ENCODE measurements at places on chromosomes 2 and 18.

GRCh38 chr2:230774348-230774951, 61.8 kb downstream of the CAB39 start:
- DNase-seq = no peak

DNA sequence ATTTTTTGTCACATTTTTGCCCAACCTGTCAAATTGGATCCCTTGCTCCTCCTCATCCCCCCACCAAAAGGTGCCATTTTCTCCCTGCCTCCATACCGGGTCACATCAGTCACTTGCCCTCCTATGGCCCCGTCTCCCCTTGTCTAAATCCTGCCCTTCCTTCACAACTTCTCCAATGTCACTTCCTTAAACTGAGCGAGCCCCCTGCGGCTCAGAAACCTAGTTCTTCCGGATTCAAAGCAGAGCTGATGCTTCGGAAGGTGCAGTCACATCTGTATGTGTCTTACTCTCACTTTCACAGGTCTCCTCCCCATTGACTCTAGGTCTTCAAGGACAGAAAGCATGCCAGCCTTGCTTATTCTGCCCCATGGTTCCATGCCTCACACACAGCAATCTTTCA, 22.1 kb downstream of the TNP1 start:
- DNase-seq = no peak

GRCh38 chr2:224360801-224361251, 41.1 kb downstream of the FAM124B start:
- no peak for DNase-seq

DNA sequence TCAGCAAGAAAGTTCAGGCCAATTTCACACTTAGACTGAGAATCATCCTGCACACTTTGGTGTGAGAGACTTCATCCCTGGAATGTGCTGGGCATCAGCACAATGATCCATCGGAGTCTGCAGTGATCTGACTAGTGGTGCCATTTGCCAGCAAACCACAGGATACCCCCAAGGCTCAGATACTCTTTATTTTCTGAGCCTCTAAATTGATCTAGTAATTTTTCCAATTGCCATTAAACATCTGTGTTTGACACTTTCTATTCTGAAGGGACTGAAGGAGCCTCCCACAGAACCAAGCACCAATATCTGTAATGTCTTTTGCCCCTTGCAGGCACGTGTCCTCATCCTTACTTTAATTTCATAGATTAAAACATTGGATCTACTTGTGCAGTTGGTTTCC, 485.3 kb upstream of the SMIM21 start:
- DNase-seq = no peak

GRCh38 chr2:17229414-17229813, 288.8 kb downstream of the RAD51AP2 start:
- DNase-seq = no peak

DNA sequence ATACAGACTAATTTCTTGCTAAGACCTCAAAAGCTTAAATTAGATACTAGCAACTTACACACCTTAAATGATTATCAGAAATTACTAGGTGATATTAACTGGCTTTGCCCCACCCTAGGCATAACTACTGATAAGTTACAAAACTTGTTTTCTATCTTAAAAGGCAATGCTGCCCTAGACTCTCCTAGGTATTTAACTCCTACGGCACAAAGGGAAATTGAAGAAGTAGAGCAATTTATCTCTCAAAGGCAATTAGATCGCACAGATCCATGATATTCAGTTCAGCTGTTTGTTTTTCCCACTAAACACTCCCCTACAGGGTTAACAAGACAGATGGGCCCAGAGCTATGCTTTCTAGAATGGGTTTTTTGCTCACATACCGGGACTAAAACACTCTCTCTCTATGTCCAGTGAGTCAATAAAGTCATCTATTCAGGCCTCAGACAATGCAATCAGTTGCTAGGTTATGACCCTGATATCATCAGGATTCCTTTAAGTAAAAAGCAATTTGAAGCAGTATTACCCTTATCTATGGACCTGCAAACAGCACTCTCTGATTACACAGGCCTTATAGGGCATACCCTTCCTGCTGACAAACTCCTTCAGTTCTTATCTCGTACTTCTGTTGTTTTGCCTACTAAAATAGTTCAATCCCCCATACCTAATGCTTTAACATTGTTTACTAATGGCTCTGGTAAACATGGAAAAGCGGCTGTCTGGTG, 14.3 kb downstream of the MAP3K2 start:
- no peak for DNase-seq

DNA sequence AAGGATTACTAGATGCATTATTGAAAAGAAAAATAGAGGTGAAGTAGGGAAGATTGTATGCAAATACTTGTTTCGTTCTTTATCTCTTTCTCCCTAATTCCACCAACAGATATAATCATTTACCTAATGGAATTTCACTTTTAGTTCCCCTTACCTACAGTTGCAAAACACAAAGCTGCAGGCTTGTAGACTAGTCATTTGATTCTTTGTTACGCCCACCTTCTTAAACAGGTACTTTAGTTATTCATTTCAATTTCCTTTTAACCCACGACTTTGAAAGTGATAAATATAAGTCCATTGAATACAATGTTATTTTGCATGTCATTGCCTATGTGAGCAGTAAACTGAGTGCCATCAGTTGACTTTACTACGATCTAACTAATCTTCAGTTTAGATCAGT, 3.9 kb upstream of the HRH4 start:
- no peak for DNase-seq

DNA sequence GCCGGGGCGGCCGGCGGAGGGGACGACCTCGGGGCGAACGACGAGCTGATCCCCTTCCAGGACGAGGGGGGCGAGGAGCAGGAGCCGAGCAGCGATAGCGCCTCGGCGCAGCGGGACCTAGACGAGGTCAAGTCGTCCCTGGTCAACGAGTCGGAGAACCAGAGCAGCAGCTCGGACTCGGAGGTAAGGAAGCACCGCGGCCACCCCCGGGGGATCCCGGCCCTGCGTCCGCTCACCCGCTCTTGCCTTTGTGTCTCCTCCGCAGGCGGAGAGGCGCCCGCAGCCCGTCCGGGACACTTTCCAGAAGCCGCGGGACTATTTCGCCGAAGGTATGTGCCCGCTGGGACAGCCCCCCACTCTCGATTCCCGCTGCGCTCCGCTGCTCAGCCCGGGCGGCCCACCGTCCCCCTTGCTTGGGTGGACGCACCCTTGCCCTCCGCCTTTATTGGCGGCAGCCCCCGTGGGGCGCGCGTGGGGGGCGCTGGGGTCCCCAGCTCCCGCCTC, 611 bp downstream of the TCF7L1 start:
- peak; percentile 72 for DNase-seq

DNA sequence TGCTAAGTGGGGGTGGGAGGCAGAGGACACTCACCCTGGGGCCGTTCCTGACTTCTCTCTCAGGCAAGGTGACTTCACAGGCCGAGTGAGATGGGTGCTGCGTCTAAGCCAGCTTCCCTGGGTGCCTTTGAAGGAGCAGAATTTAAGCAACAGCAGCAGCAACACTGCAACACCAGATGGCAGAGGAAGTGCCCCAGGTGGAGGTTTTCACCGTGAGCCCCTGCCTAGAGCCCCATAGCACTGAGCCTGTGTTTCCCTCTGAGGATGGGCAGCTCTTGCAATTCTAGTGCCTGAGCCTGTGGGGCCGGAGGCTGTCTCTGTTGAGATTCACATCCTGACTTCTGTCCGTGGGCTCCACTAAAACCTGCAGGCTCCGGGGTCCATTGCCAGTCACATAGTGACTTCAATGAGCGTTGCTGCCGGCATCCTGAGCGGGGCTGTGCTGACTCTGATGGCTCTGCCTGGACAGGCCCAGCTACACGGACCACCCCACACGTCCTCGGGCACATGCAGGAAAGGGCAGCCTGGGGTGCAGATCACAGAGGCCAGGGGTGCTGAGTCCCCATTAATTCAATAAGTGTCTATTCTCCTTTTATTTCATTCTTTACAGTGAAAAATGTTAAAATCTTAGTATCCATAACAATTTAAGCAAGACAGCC, 218.8 kb downstream of the SNTG2 start:
- no peak for DNase-seq

DNA sequence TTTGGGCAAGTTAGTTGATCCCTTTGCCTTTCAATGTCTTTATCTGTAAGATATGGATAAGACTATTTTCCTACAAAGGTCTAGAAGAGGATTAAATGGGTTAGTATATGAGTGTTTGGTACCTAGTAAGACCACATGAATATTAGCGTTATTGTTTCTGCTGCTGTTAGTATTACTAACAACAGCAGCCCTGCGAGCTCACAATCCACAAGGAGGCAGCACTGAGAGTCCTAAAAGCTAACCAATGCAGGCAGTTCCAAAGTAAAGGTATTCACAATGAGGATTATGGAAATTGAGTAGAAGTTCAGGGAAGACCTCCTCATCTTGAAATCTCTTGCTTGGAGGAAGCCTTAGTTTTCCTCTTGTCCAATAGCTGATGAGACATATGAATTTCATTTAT, 248.9 kb downstream of the TDRD15 start:
- no peak for DNase-seq

- no peak for DNase-seq
Measured at GRCh38 chr2:55437515-55438390, 18.1 kb upstream of the CCDC88A start.

GRCh38 chr2:84686783-84687476, 170.6 kb downstream of the DNAH6 start:
- no peak for DNase-seq

DNA sequence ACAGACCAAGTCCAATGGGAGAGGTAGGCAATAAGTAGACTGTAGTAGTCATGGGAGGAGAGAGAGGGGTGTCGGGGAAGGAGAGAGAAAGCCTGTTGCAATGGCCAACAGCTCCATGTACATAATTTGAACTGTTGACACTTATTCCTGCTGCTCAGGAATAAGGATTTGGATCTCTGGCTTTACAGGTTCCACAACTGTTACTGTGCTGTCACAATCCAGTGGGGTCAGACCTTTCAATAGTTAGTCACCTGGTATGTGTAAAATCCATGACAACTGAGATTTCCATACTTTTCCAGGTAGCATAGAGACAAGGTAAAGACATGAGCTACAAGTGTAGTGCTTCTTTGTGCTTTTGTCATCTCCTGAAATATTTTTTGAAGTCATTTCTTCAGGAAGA, 47.5 kb upstream of the RIOK3 start:
- DNase-seq = no peak

- DNase-seq = no peak
Measured at GRCh38 chr2:158395166-158395565, 61.4 kb downstream of the CCDC148 start.

DNA sequence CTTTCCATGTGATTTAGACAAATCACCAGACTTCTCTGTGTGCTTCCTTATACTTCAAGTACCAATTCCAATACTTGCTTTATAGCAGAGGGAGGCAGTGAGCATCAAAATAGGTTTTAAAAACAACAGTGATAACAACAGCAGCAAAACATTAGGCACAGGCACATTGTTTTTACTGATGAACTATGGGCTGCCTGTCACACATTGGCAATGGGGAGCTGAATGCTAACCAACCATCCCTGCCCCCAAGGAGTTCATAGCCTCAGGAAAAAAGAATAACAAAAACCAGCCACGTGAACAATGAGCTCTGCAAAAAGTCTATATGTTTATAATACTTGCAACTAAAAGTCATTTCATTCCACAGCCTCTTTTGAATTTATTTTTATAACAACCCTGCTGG, 287.9 kb upstream of the TRIB2 start:
- no peak for DNase-seq

GRCh38 chr2:238024986-238025385, 35.8 kb upstream of the SCLY start:
- DNase-seq = no peak

GRCh38 chr2:199602271-199602895, 144.6 kb upstream of the SATB2 start:
- no peak for DNase-seq

GRCh38 chr18:61980355-61980754, 87.5 kb upstream of the RNF152 start:
- DNase-seq = no peak

- DNase-seq = no peak
Measured at GRCh38 chr2:218229851-218230250, 12.9 kb downstream of the ARPC2 start.

GRCh38 chr2:233832869-233833311, 21.4 kb downstream of the HJURP start:
- DNase-seq = peak; percentile 61

DNA sequence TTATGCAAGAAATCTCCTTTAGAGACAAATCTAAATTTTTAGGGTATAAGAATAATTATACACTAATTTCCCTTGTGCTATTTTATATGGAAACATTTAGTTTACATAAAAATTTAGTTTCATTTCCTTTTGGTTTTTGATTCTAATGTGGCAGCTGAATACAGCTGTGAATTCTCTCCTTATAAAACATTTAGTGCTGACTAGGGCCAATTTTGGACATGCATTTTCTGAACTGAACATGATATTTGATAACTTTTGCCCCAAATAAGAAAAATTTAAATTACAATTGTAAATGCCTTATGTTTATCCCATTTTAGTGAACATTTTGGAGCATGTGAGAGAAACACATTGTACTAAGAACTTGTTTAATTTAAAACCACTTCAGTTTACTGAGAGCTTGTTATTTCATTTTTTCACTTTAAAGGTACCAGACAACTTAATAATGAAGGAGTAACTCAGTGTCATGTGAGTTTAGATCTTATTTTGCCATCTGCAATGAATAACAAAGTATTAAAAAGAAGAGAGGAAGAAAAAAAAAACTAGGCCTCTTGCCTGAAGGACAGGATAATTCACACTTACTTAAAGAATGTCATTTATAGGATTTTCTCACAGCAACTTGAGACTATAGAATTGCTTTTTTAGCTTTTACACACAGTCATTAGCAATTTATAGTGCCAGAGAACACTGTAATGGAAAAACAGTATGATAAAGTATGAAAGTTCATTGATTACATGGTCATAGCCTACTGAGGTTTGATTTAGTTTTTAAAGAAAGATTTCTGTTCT, 209.7 kb downstream of the ERBB4 start:
- no peak for DNase-seq

DNA sequence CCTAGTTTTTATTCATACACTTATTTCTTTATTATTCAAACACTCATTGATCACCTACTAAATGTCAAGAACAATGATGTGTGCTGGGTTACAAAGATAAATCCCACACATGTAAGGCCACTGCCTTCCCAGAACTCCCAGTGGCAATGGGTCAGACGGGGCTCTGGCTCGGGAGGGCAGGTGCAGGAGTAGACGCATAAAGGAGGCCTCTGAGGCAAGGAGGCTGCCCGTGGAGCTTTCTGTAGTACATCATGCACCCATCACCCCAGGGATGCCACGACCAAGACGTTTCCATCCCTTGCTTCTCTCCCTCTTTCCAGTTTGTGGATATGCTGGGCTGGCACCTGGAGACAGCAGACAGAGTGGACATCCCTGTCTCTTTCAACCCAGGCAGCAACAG, 153.2 kb upstream of the TTC39C start:
- no peak for DNase-seq

GRCh38 chr2:78908973-78909372, 116.5 kb upstream of the REG3G start:
- DNase-seq = no peak

Data from left forelimb (tissue), 1 donor.